ENCODE measurements at places on chromosomes 13 and 19.
A peak's percentile ranks its signal among the peaks of the same experiment; 100 is the strongest.

GRCh38 chr19:48511800-48512503 is at the start of gene LMTK3:
LMTK3 (minus strand) TSS chr19:48511835; CDS start chr19:48511576, 259 bp downstream.
- peak; percentile 87 for DNase-seq

- DNase-seq, result no peak
Measured at GRCh38 chr19:33669376-33669775, 47.6 kb downstream of the CHST8 start.

DNA sequence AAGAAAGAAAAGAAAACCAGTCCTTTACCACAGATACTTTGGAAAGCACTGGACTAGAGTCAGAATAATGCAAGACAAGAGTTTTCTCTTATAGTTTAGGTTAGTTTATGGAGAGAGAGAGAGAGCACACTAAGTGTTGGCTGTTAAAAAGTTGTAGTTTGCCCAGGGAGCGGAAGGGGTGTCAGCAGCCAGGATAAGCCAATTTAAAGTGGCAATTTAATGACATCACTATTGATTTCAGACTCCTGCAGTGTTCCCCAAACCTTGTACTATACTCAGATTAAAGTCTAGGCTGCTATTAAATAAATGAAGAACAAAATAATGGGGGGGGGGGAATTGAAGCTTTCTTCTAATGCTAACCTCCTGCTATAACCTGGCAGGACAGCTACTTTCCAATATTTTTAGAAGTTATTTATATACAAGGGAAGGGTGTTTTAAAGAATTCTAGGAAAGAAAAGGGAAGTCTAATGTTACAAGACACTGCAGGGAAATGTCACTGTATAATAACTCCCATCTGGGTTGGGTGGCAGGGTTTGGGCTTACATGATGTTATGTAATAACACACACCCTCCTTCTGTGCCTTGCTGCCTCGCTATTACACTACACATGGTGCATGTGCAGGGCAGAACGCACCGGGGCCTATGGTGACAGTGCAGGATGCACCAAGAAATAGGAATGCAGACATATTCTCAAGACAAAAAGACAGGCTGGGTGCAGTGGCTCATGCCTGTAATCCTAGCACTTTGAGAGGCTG is 19.9 kb downstream of the TPT1 start:
- no peak for DNase-seq

- no peak for DNase-seq
Measured at GRCh38 chr19:35733180-35734125, 8.8 kb downstream of the IGFLR1 start.

DNA sequence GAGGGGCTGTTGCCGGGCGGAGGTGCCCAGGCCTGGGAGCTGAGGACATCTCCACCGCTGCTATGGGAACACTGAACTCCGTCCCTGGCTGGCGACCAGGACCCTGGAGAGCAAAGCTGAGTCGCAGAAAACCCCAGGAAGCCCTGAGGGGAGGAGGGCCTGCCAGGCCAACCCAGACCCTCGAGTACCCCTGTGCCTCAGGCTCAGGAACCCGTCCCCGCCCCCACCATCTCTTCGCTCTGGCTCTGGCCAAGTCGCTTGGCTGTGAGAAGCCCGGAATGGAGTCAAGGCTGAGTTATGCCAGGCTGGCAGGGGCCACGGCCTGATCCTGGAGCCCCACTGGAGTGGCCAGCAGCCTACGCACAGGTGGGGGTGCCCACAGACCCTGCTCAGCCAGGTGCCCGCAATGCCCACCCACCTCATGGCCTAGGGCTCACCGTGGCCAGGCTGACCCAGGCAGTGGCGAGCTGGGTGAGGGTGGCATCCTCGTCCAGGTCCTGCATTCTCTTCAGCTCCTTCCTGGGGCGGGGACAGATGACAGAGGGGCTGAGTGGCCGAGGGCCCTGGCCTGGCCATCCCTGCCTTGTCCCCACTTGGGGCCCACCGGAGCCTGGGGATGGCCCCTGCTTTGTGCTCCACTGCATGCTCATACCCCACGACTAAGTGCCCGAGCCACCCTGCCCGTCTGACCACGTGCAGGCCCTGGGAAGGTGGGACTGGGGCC is 8.5 kb upstream of the CERS1 start:
- DNase-seq, result no peak

- DNase-seq, result peak; percentile 54
Measured at GRCh38 chr19:1064661-1065605, 2.0 kb upstream of the ARHGAP45 start.

- no peak for DNase-seq
Measured at GRCh38 chr19:9622531-9622930, 1.5 kb upstream of the ZNF561 start.

Measured in NCI-H1105 treated with DMSO at 0.1 percent for 48 hours (cell line).